ENCODE measurements at places on chromosomes 3 and 15.

GRCh38 chr3:132773071-132773619 lies 50.9 kb upstream of the NPHP3 start:
- no peak for DNase-seq

GRCh38 chr3:5021116-5022092 lies 42.2 kb downstream of the BHLHE40 start:
- DNase-seq, result no peak

- no peak for DNase-seq
Observed at GRCh38 chr15:53473886-53474285, 285.6 kb downstream of the WDR72 start.

GRCh38 chr3:191355406-191355805 lies 25.1 kb upstream of the UTS2B start:
- no peak for DNase-seq

DNA sequence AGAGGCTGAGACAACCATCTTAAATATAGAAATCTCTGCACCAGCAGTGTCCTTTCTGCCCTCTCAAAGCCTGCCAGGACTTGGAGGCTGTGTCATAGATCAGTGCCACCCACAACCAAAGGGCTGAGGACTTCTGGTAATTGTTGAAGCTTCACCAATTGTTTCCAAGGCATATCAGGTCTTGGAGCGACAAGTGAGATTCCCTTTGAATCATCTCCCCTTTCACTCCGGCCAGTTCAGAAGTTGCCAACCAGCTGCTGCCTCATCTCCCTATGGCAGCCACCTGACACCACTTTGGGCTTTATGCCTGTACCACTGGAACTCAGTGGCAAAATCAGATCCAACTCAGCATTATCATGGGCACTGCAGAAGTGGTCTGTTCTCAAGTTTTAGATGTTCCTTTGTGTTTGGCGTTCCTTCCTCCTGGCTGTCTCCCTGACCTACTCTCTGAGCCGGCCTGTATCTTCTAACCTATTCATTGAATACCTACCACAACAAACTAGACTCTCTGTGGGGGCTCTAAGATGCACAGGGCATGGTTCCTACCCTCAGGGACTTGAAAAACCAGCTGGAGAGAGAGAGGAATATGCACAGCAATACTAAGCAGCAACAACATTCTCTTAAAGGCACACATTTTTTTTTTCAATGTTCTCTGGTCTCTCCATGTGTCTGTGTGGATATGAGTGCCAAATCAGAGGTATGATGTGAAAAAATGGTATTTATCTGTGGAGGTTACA lies 90.8 kb upstream of the PFN2 start:
- DNase-seq, result no peak

DNA sequence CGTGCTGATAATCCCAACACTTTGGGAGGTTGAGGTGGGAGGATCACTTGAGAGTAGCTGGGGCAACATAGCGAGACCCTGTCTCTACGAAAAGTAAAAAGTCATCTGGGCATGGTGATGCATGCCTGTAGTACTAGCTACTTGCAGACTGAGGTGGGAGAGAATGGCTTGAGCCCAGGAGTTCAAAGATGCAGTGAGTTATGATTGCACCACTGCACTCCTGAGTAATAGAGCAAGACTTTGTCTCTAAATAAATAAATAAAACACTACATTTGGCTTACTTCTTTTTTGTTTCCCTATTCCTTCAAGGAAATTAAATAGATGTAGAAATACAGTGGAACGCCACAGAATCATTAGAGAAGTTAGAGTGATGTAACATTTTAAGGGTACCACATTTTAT lies 20.1 kb upstream of the LDHAL6B start:
- no peak for DNase-seq

DNA sequence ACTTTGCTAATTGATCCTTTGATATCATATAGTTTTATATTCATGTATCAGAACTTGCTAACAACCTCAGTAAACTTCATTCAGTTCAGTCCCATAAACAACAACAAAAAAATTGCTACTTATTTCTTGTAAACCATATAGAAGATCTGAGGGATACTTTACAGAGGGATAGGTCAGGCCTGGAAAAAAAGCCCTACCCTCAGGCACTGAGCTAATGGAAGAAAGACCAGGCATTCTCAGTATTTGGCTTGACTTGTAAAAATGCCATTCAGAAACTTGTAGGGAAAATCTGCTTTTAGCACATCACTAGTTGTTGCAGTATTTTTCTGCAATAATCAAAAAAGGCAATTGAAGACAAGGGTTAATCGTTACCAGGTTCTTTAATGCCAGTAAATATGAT lies 33.1 kb downstream of the ARMC8 start:
- no peak for DNase-seq

DNA sequence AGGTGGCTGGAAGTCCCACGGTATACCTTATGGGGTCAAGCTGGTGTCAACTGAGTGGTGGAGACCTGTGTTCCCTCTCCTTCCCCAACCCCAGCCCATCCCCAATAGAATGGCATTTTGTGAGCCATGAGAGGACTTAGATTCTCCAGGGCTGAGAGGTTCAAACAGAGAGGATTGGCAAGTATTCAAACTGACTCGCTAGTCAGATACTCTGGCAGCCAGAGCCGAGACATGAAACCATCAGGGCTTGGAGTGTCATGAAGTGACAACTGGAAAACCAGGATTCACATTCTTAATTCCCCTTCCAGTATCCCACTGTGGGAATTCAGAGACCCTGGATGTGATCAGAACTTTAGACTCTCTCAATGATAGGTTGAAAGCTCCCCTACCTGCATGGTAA lies 159.4 kb upstream of the SNTN start:
- no peak for DNase-seq

DNA sequence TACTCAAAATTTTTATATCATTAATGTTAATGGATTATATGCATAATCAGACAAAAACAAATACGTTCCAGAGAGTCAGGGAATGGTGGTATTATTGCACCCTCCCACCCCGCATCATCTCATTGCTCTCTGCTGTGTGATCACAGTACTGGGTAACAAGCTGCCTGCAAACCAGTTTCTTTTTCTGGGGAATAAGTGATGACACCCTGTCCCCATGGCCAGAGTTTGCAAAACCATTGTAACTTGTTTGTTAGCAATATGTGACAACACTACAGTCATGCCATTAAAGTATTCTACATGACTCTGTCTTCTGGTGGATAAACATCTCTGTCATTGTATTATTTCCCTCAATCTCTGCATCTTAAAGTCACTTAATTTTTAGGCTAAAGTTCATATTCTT lies 39.5 kb downstream of the ZBTB38 start:
- DNase-seq, result no peak

DNA sequence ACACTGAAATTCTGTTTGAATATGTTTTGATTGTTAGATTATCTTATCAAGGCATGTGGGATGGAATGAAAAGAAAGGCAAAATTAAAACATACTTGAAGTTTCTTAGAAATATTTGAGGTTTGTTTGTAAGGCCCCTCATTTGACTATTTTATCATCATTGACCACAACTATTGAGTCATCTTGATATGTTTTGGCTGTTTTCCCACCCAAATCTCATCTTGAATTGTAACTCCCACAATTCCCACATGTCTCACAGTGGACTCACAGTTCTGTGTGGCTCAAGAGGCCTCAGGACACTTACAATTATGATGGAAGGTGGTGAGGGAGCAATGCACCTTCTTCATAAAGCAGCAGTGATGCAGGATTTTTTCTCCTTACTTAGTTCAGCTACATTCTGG lies 917.1 kb downstream of the PLOD2 start:
- no peak for DNase-seq

DNA sequence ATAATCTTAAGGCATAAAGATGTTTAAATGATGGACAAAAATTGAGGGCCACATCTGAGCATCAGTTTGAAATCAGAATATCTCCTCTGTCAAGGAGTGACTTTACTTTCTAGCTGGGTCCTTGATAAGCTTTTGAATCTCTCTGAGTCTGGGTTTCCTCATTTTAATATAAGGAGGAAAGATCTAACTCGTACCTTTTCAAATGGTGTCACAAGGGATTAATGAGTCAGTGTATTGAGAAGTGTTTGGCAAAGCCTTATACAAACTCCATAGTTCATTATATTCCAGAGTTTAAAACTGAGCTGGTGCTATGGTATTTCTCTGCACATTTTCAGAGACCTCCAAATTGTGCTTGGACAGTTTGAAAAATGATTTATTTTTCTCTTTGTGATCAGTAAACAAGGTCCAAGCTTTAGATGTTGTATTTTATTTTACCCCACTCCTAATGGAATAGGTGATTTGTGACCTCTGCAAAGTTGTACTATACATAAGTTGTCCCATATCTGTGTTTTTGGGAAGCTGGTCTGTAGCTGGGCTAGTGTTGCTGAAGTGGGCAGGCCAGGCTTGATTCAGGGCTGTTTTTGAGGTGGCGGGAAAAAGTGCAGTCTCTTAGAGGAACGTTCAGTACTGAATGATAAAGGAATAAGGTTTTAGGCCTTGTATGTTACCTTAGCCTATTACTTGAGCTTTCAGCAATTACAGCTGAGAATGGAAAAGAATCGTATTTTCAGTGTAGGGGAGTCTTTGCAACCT lies 5.6 kb downstream of the FNDC3B start:
- no peak for DNase-seq

DNA sequence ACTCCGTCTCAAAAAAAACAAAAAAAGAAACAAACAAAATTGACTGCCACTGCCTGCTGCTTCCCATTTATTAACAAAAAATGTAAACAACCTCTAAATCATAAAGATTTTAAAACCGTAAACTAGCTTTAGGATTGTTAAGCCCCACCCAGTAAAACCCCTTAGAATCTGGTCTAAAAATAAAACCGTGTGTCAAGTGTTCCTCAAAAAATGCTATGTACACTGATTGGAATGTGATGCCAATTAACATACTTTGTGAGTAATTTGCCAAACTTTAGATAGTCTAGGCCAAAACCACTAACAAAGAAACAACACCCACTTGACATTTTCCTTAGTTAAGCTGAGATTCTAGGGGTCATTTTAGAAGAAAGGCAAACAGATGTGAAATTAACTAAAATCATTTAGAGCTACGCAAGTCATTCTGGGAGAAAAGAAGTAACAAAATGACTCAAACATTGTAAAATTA lies 5.3 kb downstream of the RAF1 start:
- no peak for DNase-seq

GRCh38 chr3:128950223-128950938 lies 43.5 kb downstream of the CFAP92 start:
- DNase-seq, result peak; percentile 48

GRCh38 chr3:178205740-178206139 lies 330.5 kb upstream of the KCNMB2 start:
- no peak for DNase-seq

DNA sequence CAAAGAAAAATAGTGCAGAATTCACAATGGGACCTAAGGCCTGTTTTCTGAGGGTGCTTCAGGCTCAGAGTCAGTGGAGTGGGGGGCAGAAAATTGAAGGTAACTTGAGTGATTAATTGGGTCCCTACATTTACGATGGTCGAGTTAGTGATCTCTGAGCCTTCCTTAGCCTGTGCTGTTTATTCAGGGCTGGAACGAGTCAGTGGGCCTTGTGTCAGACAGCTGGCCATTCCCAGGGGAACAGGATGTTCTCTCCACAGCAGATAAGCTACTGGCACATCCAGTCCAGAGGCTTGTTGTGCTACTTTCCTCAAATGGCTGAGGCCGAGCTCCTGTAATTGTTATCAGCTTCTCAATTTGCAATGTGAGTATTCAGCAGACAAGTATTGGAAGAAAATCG lies 29.2 kb upstream of the CNTN3 start:
- no peak for DNase-seq

DNA sequence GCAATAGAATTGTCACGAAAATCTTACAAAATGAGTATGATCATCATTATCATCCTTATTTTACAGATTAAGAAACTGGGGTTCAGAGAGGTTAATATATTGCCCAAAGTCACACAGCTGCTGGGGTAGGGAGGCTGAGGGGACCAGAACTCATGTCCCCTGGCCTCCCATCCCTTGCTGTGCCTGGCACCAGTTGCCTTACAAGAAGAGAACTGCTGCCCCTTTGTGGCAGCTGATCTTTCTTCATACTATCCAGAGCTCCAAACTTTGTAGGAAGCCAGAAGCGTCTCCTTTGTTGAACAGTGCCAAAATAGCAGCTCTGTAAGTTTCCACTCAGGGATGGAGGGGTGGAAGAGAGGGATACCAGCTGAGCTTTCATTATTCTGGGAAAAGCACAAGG lies 236.8 kb upstream of the TBC1D5 start:
- no peak for DNase-seq

- DNase-seq, result no peak
Observed at GRCh38 chr3:194396539-194396858, 2.6 kb downstream of the GP5 start.

DNA sequence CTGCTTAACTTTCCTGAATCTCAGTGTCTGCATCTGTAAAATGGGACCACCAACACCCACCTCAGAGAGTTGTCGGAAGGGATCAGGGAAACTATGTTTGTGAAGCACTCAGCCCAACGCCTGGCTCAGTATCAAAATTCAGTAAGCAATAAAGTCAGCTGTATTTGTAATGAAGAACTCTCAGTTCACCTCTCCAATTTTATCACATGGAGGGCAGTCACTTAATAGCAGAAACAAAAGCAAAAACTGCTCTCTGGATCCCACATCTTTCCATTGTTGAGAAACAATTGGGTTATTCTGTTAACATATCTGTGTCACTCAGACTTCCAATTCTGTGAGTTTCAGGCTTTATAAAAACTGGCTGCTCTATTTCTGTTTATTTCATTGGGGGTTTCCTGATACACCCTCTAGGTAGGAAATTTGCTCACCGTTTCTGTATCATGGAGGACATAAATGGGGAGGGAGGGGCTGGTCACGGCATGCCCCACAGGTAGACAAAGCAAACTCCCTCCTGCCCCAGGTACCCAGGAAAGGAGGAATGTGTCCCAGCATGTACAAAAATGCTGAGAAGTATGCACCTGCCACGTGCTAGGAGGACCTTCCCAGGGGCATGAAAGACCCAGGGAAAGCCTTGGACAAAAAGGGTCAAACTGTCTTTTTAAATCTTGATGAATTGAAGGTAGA lies 81.4 kb upstream of the LMOD3 start:
- no peak for DNase-seq

GRCh38 chr3:107208100-107208499 lies 169.1 kb upstream of the CCDC54 start:
- DNase-seq, result no peak

DNA sequence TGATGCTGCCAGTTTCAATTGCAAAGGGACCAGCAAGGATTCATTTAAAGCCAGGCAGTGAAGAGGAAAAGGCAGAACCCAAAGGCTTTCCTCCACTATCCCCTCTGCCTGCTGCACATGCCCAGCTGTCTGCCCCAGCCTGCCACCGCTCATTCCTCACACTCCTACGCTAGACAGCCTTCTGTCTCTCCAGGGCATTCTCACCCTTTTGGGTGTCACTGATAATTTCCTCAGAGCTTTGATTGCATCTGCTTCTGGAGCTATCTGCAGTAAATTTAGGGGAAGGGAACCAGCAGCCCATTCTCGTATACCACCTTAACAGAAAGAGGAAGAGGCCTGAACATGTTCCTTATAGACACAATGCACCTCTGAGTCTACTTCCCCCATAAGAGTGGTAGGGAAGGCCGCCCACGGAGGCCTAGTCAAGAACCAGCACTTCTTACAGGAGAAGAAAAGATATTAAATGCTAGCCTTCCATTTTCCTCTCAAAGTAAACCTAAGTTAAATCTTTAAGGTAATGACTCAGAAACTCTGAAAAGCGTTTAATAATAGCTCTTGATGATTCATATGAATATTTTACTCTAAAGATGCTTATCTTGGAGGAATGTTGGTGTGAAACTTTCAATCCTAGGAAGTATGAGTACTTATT lies 20.9 kb downstream of the NUDT16 start:
- no peak for DNase-seq

- DNase-seq, result no peak
Observed at GRCh38 chr15:55319537-55320237, 665 bp downstream of the PIGB start.

- DNase-seq, result no peak
Observed at GRCh38 chr3:29382409-29382808, 101.5 kb downstream of the RBMS3 start.
